ENCODE measurements at places on chromosomes 13 and 19. TPM values are rescaled to one million over a fixed set of nuclear protein-coding genes. Genes with fewer than 3 reads are reported as not detected.

Gene ZNF491
- 1.0 TPM for total RNA-seq

Gene LILRB4
- total RNA-seq: not detected

Gene ACTMAP
- 3.9 TPM for total RNA-seq

Gene BEST2
- total RNA-seq: not detected

Gene ZNF554
- total RNA-seq: 0.50 TPM

Gene NRTN
- total RNA-seq: not detected

Gene NLRP7
- not detected for total RNA-seq

Gene POSTN
- 7.1 TPM for total RNA-seq

All from bronchus fibroblast of lung (primary cell).